ENCODE measurements at places on chromosomes 3 and 15.

- DNase-seq, result no peak
Observed at GRCh38 chr3:151009430-151009829, 36.9 kb upstream of the CLRN1 start.

- no peak for DNase-seq
Observed at GRCh38 chr15:60704717-60705116, 225.8 kb upstream of the ICE2 start.

GRCh38 chr3:23953523-23953922 is 8.4 kb downstream of the NR1D2 start:
- DNase-seq, result no peak

- no peak for DNase-seq
Observed at GRCh38 chr3:88010810-88011209, 48.0 kb downstream of the CGGBP1 start.

GRCh38 chr3:13931172-13931571 is 51.3 kb upstream of the WNT7A start:
- no peak for DNase-seq

GRCh38 chr3:22245811-22246583 is 495.0 kb upstream of the ZNF385D start:
- no peak for DNase-seq

DNA sequence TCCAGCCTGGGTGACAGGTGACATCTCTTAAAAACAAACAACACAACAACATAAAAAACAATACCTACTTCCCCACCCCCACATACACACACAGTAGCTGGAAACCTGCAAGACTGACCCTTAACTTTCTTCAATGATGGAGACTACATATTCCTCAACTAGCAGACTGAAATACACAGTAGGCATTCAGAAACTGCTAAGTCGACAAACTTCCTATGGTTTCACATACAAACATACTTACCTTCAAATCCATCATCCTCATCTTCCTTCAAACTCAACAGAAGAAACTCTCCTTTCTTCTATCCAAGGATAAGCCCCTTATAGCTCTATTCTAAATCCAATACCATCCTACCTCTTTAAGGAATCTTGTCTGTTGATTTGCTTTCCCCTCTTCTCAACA is 30.6 kb downstream of the DCUN1D1 start:
- no peak for DNase-seq

DNA sequence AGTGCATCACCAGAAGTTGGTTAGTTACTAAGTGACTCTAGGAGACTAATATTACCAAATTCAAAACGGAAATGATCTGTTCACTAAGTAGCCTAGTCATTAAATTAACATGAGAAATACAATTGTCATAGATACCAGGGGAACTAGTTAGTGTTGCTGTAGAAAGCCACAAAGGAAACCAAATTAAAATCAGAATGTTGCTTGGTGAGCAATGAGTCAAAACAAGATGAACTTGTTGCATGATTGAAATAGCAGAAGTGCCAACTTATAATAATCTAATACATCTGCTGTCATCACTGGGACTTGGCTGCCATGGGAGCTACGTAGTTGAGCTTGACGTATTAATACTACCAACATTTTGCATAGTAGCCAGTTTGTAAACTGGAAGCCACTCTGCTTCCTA is 458.1 kb downstream of the DIPK2A start:
- no peak for DNase-seq

DNA sequence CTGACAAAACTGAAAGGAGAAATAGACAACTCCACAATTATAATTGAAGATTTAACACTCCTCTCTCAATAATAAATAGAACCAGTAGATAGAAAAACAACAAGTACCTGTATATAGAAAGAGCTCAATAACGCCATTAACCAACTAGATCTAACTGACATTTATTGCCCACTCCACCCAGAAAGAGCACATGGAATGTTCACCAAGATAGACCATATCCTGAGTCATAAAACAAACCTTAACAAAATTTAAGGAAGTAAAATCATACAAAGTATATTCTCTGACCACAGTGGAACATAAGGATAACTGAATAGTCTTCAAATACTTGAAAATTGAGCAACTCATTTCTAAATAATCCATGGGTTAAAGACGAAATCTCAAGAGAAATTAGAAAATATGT is 25.1 kb downstream of the KBTBD12 start:
- DNase-seq, result no peak

- no peak for DNase-seq
Observed at GRCh38 chr3:51191768-51192167, 193.3 kb upstream of the MANF start.

GRCh38 chr3:156983559-156983958 is 157.4 kb downstream of the LEKR1 start:
- DNase-seq, result no peak

DNA sequence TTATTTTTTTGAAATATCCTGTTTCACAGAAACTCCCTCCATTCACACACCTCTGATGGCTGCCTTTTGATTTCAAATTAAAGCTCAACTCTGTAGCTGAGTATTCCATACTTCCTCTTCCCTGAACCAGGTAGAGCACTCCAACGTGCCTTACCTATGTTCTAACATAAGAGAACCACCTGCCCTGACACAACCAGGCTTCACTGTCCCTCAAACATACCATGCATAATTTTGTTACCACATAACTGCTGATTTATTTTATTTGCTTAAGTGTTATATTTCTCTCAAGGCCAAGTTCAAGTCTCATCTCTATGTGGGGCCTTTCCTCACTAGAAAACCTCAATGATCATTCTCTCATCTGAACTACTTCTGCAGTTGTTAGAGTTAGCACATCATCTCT is 209.7 kb downstream of the P3H2 start:
- DNase-seq, result no peak

GRCh38 chr15:62301993-62302675 is 137.0 kb upstream of the C2CD4B start:
- no peak for DNase-seq

DNA sequence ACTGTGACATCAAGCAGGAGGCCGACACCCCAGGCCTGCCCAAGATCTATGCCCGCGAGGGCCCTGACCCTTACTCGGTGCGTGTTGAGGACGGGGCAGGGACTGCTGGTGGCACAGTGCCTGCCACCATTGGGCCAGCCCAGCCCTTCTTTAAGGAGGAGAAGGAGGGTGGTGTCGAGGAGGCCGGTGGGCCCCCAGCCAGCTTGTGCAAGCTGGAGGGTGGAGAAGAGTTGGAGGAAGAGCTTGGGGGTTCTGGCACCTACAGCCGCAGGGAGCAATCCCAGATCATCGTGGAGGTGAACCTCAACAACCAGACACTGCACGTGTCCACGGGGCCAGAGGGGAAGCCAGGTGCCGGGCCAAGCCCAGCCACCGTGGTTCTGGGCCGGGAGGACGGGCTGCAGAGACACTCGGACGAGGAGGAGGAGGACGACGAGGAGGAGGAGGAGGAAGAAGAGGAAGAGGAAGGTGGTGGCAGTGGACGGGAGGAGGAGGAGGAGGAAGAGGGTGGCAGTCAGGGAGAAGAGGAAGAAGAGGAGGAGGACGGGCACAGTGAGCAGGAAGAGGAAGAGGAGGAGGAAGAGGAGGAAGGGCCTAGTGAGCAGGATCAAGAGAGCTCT is 5.4 kb downstream of the ZBTB47 start:
- no peak for DNase-seq

GRCh38 chr3:64268926-64269325 is 43.7 kb upstream of the PRICKLE2 start:
- DNase-seq, result no peak

GRCh38 chr3:39166932-39167532 is 13.6 kb upstream of the CSRNP1 start:
- no peak for DNase-seq

DNA sequence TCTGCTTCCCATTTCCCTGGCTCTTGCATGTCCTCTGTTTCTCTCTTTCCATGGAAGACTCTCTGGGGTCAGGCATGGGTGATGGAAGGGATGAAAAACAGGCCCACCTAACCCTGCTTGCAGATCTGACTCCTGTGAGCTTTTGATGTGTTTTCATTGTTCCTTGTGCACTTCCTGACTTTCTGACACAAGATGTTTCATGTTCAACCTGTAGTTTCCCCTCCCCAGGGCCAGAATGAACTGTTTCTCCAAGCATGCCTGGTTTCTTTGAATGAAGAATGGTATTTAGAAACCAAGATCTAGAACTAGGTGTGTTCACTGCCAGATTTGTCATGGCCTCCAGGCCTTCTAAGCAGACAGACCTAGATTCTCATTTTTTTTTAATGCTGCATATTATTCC is 36.1 kb upstream of the CRTC3 start:
- DNase-seq, result no peak

DNA sequence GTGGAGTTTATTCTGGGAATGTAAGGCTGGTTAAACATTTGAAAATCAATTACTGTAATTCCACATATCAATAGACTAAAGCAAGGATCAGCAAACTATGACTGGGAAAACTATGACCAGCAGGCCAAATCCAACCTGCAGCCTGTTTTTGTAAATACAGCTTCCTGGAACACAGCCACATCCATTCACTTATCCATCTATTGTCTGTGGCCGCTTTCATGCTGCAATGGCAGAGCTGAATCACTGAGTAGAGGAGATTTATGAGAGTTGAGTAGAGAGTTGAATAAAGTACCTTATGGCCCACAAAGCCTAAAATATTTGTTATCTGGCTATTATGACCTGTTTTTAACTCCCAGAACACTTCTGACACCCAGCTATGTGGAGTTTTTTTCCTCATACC is 12.2 kb downstream of the MYLK start:
- DNase-seq, result no peak

DNA sequence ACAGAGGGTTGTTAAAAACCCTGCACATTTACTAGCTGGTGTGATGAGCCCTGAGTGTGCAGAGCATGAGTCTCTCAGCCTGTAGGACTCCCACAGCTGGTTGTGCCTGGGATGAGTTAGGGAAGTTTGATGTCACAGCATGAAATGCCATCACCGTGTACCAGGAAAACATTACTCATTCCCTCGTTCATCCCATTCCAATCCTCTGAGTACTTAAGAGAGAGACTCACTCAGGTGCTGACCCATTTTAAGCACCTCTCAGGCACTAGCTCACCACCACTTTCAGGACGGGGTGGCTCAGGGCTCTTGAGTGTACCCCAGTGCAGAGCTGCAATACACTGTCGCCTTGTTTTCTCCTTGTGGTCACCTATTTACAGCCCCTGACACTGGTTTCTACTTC is 18.7 kb downstream of the MGLL start:
- DNase-seq, result no peak

DNA sequence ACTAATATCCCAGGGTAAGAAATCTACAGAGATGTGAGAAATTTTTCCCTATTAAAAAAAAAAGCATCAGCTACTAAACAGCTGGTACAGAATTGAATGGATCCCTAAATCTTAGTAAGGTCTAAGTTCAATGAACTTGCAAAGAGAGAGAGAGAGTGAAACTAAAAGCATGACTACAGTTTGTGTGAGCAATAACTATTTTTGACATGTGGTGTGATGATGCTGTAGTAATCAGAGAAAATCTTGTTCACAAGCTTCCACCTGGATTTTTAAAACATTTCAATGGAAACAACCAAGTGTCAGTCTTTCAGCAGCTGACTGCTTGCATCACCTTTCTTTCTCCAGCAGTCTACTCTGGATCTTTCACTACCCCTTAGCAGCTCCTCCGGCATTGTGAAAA is 45.2 kb upstream of the ABI3BP start:
- DNase-seq, result no peak

DNA sequence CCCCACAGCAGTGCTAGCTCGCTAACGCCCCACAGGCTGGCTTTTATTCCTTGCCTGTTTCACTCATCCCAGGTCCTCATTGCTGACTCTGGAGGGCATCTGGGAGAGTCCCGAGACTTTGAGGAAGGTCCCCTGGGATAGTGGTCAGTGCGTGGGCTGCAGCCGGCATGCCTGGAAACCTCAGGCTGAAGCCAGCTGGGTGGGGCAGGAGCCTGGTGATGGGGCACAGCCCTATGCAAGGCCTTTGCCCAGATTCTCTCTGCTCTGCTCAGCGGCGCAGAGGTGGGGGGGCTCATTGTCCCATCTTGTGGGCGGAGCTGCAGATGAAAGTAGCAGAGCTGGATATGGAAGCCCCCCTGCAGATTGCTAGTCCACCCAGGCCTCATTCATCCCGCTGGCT is 55.7 kb upstream of the SMAD6 start:
- DNase-seq, result no peak

- DNase-seq, result no peak
Observed at GRCh38 chr3:190863119-190863465, 598 bp upstream of the GMNC start.

GRCh38 chr15:57298843-57299550 is 77.3 kb upstream of the CGNL1 start:
- peak; percentile 76 for DNase-seq

- no peak for DNase-seq
Observed at GRCh38 chr3:195869413-195870001, 38.8 kb downstream of the TNK2 start.

DNA sequence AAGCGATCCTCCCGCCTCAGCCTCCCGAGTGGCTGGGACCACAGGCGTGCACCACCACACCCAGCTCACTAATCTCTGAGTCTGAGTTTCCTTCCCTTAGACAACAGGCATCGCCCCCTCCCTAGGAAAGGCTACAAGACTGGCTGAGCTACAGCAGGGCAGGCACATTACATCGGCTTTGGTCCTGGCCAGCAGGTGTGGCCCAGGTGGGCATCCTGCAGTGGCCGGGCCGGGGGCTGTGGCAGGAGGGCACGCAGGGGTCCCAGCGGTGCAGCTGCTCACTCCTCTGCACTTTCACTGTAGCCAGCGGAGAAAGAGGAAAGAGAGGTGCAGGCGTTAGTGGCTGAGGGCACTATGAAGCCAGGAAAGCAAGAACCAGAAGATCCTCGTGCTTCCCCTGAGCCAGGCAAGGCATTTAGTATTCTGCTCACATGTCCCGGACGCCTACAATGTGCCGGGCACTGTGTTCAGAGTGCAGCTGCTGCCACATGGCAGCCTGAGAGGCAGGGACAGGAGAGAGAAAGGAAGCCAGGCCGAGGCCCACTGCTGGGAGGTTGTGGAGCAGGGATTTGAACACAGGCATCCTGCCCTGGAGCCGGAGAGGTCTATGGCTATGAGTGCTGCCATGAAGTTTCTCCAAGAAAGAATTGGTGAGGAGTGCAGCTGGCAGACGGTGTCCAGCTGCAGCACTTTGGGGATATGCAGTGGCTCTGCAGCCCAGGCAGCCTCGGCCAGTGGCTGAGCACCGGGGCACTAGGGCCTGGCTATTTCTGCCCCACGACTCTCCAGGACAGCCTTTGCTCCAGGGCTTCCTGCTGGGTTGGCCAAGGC is 22.3 kb downstream of the GRIP2 start:
- DNase-seq, result no peak

- no peak for DNase-seq
Observed at GRCh38 chr3:13132281-13132680, 59.1 kb upstream of the IQSEC1 start.

- no peak for DNase-seq
Observed at GRCh38 chr15:33218071-33218491, 23.6 kb upstream of the FMN1 start.

GRCh38 chr3:144151983-144152382 is 180.4 kb downstream of the DIPK2A start:
- DNase-seq, result no peak

DNA sequence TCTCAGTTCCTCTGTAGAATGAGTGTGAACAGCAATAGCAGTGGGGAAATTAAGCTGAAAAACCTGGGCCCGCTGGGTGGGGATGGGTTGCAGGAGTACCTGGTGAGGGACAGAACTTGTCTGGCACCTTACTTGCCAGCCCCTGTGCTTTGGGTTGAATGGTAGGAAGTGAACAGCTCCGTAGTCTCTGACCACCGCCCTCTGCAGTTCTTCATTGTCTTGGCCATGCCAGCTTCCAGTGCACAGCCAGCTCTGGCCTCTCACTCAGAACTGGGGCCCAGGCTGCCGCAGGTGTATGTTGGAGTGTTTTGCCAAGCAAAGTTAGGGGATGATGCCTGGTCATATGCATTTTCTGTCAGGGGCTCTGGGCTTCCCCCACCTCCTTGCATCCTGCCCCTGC is 14.0 kb upstream of the CHST14 start:
- DNase-seq, result no peak

Measured in NCI-H1436 treated with DMSO at 0.1 percent for 48 hours (cell line).